CD4-positive, alpha-beta T cell treated with Interleukin-6 at 100 ng/mL for 8 hours (primary cell): ENCODE measurements at places on chromosomes 3 and 15.

DNA sequence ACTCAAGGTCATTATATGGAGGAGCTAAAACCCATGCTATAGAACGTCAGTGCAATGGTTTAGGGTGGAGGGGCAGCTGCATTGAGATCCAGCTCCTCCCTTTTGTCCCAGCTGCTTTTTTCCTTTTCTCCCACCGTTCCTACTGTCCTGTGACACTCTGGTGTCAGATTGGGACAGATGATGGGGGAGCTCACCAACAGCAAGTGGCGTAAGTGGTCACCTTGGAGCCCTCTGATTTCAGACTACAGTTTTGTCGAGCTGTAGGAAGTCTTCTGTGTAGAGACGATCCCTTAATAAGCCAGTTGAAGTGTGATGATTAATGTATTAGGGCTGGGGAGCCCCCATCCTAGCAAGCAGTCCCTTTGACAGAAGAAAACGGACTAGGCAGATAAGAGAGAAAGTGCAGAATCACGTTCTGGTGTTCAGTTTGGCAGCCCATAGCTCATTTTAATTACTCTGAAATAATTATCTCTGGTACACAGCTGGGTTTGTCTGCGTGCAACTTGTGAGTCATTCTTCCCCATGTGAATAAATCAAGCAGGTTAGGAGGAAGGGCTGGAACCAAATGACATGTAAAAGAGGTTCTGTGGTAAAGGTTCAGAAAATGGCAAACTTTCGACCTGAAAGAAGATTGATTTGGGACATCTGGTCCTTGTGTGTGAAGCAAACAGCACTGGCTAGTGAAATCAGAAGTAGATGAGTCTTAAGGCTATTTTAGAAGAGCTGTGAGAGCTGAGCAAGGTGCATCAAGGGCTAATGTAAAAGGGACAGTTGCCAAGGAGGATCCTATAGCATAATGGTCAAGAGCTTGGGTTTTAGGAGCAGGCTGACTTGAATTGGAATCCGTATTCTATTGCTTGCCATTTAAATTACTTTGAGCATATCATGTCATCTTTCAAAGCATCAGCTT, 241.4 kb downstream of the EDEM1 start:
- DNase-seq = no peak

GRCh38 chr15:41284427-41285177, 47.8 kb downstream of the OIP5 start:
- DNase-seq = peak; percentile 2

GRCh38 chr15:62566248-62566647, 401.2 kb upstream of the C2CD4B start:
- DNase-seq = no peak

GRCh38 chr3:122533931-122534334, 19.2 kb upstream of the KPNA1 start:
- DNase-seq = no peak

DNA sequence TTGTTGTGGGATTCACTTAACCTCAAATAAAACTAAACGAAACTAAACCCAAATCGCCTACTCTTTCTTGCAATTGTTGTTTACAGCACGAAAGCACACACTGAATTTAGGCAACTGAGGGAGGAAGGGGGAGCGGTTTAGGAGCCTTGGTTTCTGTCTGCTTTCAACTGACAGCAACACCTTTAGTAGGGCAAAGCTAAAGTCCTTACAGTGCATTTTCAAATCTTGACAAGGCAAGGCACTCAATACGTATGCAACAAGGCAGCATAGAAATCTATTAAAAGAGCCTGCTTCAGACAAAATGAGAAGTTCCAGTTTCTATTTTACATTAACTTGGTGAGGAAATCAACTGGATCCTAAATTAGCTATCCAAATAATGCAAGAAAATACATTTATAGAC, 174.6 kb downstream of the CHST2 start:
- DNase-seq = no peak

- no peak for DNase-seq
Measured at GRCh38 chr3:56290374-56290773, 177.9 kb downstream of the ERC2 start.

DNA sequence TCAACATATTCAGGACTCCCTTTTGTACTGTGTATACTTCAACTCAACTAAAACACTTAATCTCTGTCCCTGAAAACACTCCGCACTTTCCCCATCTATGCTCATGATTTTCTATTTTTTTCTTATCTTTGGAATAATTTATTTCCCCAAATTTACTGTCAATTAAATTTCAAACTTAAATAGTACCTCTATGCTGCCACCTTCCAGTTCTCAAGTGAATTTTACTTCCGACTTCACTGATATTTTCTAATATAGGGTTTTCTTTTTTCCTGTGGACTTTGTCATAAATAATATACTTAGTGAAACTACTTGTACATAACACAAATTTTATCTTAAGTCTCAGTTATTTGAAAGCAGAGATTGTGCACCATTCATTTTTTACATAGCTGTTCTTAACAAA, 1303.3 kb downstream of the OTOL1 start:
- DNase-seq = no peak

- DNase-seq = no peak
Measured at GRCh38 chr3:197478746-197479668, 76.8 kb downstream of the BDH1 start.

GRCh38 chr3:61889259-61889658, 327.9 kb downstream of the PTPRG start:
- no peak for DNase-seq

- no peak for DNase-seq
Measured at GRCh38 chr3:134090031-134090430, 60.3 kb upstream of the SLCO2A1 start.

DNA sequence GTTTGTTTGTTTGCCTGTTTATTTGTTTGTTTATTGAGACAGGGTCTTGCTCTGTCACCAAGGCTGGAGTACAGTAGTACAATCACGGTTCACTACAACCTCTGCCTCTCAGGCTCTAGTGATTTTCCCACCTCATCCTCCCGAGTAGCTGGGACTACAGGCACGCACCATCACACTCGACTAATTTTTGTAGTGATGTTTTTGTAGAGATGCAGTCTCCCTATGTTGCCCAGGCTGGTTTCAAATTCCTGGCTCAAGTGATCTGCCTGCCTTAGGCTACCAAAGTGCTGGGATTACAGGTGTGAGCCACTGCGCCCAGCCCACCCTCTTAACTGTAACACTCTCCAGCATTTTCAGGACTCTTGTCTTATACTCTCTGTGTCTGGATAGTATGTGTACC, 26.7 kb downstream of the PLD1 start:
- DNase-seq = no peak

DNA sequence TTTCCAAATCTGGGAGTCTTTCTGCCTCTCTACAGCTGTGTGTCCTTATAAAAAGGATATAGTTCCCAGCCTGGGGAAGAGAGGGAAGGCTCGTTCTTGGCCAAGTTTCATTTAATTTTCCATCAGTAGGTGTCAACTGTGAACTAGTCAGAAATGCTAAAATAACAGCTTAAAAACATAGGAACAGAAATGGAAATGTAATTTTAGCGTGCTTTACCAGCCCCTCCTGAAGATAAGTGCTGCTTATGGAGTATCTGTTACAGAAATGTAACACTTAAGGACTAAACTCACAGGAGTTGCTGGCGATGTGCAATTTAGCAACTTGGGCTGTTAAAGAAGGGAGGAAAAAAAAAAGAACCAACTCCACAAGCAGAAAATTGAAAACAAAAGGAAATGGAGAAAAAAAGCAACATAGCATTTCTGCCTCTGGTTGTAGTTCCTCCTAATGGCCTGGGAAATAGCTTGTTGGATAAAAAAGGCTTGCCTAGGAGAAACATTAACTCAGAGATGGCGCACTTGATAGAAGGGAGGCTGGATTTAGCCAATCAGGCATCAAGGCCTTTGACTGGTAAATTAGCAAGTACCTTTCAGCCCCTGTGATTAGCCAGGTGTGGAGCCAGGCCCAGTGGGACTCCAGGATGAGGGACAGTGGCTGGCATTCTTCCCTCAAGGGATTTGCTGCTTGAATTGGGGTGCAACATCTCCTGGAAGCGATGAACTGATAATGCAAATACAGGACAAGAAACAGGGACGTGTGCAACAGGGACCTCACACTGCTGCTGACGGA, 84.3 kb downstream of the RPLP1 start:
- no peak for DNase-seq

DNA sequence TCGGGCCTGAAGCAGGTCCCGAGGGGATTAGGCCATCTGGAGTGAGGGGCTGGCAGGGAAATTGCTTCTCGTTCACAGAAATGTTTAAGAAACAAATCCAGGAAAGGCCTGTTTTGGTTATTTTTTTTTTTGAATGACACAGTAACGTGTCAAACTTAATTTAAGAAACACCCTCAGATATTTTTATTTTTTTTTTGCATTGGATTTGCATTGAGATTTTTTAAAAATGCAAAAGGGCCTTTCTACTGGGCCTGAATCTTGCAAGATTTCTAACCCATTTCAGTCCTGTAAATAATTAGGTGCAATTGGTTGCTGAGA, 25.0 kb upstream of the KLF13 start:
- DNase-seq = no peak

DNA sequence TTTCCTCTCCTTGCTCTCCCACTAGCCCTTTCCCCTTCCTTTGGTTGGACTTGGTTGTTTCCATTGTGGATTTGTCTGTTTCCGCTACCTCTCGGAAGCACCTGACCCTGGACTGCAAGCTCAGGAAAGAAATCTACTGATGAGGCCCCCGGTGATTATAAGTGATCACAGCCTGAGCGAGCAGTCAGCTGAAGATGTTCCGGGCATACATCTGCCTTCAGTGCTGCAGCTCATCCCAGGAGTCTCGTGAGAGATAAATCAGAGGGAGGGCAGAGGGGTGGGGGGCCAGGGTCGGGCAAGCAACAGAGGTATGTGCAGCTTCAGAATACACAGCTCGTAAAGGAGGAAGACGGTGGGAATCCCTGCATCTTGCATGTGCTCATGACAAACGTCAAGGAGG, 102.1 kb downstream of the MRPL46 start:
- no peak for DNase-seq

DNA sequence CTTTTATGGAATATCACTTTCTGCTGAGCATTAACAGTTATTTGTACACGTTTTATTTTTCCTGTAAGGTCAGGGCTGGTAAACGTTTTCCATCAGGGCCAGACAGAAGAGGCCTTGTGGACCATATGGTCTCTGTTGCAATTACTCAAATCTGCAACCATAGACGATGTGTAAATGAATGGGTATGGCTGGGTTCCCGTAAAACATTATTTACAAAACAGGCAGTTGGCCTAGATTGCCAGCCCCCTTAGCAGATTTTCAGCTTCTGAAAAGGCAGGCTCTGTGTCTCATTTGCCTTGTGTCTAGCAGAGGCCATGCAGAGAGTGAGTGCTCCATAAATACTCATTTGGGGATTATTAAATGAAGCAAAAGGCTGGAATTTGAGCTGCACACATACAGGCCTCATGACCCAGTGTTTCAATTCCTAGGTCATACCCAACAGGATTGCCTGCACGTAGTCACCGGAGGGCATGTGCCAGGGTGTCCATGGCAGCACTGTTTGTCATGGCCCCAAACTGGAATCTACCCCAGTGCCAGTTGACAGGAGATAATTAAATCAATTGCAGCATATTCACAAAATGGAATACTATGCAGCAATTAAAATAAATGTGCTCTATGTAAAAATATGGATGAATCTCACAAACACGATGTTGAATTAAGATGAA, 51.3 kb downstream of the GPD1L start:
- no peak for DNase-seq

- no peak for DNase-seq
Measured at GRCh38 chr3:98977520-98977919, 76.0 kb upstream of the DCBLD2 start.

DNA sequence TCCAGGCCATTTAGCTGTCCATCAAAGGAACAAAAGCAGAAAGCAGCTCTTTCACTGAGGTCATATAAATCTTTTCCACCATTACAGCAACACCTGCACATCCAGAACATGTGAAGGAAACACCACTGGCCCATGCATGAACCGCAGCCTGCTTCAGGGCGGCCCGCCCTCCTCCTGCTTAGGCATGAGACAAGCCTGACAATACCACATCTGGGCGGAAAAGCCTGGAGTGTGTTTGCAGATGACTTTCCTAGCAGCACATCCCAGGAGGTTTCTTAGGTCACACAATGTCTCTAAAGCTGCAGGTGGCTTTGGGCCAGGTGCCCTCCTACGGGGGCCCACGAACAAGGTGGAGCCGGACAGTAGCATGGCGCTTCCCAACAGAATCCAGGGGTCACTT, 19.6 kb downstream of the CYFIP1 start:
- DNase-seq = no peak

DNA sequence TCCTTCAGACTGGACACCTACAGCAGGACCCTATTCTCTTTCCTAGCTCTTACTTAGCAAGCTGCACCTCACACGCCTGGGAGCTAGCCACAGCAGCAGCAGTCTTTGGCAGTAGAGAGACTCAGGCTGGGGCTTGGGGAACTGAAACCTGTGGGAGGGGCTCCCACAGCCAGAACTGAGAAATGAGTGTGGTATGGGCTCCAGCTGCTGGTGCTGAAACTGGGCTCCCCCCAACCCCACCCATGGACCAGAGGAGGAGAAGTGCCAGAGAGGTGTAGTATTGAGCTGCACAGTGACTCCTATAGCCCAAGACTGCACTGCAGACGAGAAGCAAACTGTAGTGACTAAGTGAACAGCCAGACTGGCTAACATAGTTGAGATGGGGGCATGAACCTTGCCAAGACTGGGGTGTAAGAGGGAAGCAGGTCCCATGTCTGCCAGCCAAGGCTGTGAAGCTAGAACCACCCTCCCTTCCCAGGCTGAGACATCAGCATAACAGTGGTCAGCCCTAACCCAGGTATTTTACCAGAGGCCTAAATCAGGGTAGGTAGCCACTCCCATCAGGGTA, 62.5 kb downstream of the MYO5A start:
- peak; percentile 14 for DNase-seq

DNA sequence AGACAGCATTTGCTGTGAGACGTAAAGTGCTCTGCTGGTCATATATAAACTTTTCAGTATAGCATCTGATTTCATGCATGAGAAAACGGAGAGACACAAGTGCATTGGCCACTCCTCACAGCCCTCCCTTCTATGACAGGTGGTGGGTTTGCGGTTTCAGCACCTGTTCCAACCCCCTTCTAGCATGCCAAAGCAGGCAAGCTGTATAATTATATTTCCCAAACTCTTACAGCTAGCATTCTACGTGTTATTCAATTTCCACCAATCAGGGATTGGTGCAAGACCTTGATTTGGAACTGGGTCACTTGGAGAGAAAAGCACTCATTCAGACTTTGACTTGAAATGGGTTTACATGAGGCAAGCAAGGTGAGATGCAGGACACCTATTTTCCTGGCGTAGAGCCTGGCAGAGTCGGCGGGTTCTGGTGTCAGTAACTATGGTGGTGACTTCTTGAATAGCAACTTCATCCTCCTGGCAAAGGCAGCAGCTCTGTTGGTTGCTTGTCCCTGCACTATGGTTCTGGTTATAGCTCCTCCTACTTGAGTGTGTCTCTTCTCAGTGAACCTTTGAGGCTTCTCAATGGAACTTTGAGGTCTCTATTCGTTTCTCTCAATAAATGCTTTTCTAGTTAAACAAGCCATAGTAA, 356.5 kb downstream of the TBL1XR1 start:
- no peak for DNase-seq

GRCh38 chr3:78088006-78088405, 1048.1 kb downstream of the ROBO2 start:
- DNase-seq = no peak

DNA sequence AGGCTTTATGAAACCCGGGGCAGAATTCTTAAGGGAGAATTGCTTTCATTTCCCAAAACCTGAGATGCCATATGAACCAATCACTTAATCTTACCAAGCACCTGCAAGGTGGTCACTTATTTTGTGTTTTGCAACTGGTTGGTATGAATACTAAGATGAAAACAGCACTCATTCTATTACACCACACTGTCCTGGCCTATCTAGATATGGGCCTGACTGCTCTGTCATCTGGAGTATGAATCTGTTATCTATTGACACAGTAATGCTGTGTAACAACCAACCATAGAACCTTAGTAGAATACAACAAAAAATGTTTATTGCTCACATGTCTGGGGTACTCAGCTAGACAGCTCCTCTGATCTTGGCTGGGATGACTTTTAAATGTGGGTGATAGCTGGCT, 74.8 kb downstream of the TMEM266 start:
- no peak for DNase-seq
